ENCODE measurements at places on chromosomes 5 and 9.

GRCh38 chr5:129858131-129858675, 46.1 kb upstream of the CHSY3 start:
- no peak for DNase-seq

GRCh38 chr9:130138791-130139190, 33.4 kb upstream of the NCS1 start:
- no peak for DNase-seq

DNA sequence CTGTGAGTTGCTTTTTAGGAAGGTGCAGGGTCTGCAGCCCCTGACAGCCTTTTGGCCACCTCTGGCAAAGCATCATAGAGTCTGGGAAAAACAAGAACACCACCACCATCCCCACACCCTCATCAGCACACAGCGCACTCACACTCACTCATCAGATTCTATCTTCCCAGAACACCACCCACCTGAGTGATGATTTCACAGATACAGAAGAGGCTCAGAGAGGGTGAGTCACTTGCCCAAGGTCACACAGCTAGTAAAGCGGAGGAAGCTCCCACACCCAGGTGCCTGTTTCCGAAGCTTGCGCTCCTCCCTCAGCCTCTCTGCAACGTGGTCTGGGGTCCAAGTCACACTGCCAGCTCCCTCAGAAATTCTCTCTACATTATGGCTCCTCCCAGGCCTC, 41.8 kb upstream of the HRH2 start:
- DNase-seq = no peak

DNA sequence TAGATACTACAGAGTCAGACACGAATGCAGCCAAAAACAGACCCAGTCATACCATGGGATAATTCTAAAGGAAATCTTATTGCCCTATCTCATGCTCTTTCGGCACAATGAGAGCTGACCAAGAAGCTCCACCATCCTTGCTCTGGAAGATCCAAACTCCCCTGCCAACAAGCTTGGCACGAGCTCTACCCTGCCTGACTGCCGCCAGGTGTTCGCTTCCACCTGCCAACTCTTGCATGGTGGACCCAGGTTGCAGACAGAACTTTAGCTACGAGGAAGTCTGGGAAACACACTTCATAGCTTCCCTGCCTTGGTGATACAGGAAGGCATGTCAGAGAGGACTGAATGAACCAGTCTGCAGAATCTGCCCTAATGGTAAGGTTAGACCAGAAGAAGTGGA, 355.0 kb downstream of the DRD1 start:
- DNase-seq = no peak

DNA sequence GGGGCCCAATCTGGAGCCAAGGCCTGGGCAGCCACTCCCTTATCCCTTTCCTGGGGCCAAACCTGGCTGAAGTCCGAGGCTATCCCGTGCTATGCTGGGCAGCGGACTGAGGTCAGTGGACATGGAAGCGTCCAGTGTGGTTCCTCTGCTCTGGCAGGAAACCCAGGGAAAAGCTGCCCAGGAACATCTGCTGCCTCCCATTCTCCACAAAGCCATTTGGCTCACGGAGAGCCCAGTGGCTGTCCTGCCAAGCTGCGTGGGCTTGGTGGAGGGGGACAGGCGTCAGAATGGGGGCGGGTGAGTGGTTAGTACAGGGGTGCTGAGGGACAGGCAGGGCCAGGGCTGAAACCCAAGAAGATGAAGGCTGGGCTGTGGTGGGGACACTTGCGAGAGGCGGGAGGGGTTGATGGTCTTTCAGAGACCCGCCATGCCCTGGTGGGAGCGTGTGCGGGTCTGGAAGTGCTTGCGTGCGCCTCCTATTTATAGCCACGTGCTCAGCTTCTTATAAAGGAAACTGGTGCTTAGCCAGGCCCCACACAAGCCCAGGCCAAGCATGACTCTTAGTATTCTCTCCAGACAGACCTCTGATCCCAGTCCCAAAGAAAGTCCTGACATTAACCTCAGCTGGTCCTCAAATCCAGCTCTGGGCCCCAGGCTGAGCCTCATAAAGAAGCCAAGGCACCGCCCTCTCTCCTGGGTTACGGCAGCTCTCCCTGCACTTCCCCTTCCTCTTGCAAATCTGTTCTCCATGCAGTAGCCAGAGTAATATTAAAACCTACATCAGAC, 9.4 kb upstream of the SLC6A7 start:
- DNase-seq = no peak

- DNase-seq = no peak
Observed at GRCh38 chr5:36897616-36898015, 21.0 kb downstream of the NIPBL start.
